ENCODE measurements at places on chromosomes 12 and 14.

DNA sequence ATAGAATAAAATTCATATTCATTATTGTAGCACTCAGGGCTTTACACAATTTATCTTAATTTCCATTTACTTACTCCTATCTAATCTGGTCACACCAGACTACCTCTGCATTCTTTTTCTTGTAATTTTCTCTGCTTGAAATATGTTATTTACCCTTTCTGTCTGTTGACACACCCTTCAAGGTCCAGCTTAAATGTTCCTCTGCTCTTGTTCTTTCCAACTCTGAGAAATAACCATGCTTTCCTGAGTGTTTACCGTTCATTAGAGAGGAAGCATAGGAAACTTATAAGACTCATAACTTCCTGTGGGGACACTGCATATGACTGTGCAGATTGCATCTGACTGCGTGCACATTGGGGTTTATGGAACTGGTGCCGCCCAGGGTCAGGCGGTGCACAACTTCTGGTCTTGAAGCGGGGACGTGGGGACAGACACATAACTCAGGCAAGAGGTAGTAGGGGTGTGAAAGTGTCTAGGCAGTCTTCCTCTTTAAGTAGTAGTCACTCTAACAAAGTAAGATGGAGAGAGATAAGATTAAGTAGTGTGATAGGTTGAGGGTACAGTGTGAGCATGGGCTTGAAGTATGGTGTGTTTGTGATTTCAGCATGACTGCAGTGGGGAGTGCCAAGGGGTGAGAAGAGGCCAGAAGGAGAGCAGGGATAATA, 42.6 kb upstream of the FOXJ2 start:
- DNase-seq, result no peak

GRCh38 chr14:95291859-95292542, 27.7 kb downstream of the CLMN start:
- peak; percentile 59 for DNase-seq

DNA sequence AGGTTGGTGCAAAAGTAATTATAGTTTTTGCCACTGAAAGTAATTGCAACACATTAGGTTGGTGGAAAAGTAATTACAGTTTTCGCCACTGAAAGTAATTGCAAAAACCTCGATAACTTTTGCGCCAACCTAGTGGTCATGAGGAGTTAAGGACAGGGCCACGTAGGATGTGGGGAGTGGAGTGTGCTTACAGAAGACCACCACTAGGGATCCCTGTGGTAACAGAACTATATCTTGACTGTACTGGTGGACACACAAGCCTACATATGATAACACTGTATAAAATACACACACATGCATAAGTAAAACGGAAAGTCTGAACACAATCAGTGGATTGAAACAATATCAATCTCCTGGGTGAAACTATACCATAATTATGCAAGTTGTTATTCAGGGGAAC, 187.4 kb upstream of the ABCD2 start:
- no peak for DNase-seq

- DNase-seq, result no peak
These were observed 55.9 kb downstream of the FERMT2 start for GRCh38 chr14:52895000-52895399.

DNA sequence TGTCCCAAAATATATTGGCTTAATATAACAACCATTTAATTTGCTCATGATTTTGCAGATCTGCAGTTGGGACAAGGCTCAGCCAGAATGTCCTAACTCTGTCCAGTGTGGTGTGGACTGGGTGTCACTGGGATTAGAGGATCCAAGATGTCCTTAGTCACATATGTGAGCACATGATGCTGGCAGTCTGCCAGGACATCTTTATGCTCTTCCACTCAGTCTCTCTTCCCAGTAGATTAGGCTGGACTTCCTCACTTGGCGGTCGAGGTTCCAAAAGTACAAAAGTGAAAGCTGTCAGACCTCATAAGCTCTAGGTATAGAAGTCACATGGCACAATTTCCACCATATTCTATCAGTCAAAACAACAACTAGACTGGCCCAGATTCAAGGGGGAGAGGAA, 167.9 kb upstream of the NTF3 start:
- DNase-seq, result no peak

- no peak for DNase-seq
These were observed 114.4 kb upstream of the TMEM233 start for GRCh38 chr12:119479121-119479561.

GRCh38 chr12:104568935-104569334, 112.2 kb downstream of the CHST11 start:
- no peak for DNase-seq

GRCh38 chr14:22508150-22508457, 80.9 kb downstream of the DAD1 start:
- DNase-seq, result no peak

GRCh38 chr12:23726646-23727045, 222.8 kb downstream of the SOX5 start:
- no peak for DNase-seq

GRCh38 chr12:132536102-132536876, 46.3 kb downstream of the FBRSL1 start:
- DNase-seq, result no peak

- no peak for DNase-seq
These were observed 30.7 kb downstream of the DAD1 start for GRCh38 chr14:22558221-22558913.

- no peak for DNase-seq
These were observed 186.7 kb upstream of the NEDD1 start for GRCh38 chr12:96720363-96720705.

DNA sequence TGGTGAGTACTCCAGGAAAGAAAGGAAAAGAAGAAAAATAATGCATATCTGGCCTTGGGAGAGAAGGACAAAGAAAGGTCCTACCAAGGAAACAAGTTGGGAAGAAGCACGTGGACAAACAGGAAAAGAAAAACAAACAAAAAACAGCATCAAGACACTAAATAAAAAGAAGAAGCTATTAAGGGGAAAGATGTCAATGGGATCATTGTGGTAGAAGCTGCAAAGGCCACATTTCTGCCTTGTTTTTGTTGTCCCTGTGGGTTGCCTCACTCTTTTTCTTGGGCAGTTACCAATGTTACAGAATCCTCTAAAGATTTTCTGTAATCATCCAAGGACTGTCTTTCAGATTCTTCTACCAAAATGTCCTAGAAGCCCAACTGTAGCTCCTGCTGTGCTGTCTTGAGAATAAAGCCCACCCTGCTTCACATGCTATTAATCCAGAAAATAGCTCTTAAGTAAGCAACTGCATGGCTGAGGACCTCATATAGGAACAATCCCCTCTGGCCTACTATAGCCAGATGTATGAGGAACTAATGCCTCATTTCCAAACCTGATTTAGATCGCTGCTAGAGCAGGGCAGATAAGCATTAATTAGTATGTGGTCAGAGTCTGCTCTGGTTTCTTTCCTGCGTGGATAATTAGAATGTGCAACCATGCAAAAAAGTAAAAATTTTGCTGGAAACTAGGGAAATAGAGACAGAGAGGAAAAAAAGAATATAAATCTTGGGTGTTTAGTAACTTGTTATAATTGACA, 10.2 kb upstream of the CPNE8 start:
- DNase-seq, result no peak

DNA sequence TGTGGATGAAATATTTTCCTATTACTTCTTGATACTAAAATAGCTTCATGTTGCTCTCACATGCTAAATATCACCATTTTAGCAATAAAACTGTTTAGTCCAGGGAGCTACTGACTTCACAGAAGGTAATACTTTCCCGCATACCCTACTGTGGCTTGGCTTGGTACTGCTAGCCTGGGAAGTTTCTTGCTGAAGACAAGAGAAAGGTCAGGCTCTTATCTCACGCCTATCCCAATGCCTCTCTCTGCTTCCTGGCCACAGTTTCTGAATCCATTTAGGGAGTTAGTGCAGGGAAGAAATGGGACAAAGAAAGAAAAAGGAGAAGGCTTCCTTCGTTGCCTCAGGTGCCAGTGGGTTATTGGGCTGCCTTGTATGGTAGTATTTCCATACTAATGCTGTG, 228.3 kb downstream of the MDGA2 start:
- no peak for DNase-seq

DNA sequence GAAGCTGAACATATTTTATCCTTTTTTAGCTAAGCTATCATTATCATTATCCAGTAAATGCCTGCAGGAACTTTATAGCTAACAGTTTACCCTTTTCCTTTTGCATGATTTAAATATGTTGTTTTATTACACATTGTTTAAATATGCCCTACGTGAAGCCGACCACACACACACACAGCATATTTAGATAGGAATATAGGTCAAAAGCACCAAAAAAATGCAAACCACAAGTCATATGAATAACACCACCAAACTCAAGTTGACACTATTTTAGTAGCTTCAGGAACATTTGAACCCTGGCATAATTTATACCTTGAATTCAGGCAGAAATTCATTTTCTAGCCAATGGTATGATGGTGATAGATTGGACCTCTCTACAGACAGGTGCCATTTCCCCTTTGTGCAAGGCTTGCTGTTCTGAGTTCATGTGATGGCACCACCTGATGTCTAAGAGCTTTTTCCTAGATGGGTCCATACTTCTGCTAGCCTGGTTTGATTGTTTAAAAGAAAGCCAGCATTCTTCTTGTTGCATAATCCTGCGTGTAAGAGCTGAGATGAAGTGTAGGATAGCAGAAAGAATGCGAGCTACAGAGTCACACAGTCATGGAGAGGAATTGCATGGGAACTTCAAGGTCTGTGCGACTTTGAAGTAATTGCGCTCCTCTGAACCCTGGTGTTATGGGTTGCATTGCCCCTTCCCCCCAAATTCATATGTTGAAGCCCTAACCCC, 454.8 kb upstream of the SOX5 start:
- DNase-seq, result no peak

GRCh38 chr12:2083561-2083960, 30.8 kb downstream of the CACNA1C start:
- peak; percentile 28 for DNase-seq

GRCh38 chr14:102593825-102594137, 1.3 kb downstream of the RCOR1 start:
- no peak for DNase-seq

- no peak for DNase-seq
These were observed 17.6 kb downstream of the BATF start for GRCh38 chr14:75539561-75540478.

- no peak for DNase-seq
These were observed 1293.7 kb downstream of the TMEM121 start for GRCh38 chr14:106820119-106820518.

DNA sequence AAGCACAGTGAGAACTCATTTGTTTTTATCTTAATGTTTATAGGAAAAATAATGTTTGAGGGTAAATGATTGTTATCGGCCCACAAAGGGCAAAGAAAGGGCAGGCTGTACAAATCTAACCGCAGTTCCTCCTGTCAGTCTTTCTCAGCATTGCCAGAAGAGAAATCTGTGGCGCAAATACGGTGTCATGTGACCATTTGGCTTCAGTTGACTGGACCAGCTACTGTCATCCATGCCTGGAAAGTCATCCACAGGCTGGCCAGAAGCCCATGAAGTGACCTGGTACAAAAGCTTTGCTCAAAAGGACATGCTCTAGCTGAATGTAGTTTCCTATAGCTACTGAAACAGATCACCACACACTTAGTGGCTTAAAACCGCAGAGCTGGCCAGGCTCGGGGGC, 43.6 kb downstream of the HCAR2 start:
- DNase-seq, result no peak

GRCh38 chr14:31307198-31307597, 99.6 kb upstream of the HECTD1 start:
- no peak for DNase-seq

- peak; percentile 6 for DNase-seq
These were observed 15.7 kb downstream of the CHPT1 start for GRCh38 chr12:101713059-101713682.

DNA sequence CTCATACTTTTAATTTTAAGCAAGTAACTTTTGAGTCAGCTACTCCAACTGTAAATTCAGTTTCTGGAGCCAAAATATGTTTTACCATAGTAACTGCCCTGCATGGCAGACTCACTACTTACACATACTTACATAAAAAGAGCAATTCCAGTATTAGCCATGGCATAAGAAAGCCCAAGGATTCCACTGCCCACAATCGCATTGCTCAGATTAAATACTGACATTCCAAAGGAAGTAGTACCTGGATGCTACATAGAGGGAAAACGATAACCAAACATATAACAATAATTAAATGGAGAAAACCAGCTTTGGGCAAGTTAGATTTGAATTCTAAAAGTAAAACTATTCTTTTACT, 2.2 kb downstream of the SLC38A2 start:
- no peak for DNase-seq

DNA sequence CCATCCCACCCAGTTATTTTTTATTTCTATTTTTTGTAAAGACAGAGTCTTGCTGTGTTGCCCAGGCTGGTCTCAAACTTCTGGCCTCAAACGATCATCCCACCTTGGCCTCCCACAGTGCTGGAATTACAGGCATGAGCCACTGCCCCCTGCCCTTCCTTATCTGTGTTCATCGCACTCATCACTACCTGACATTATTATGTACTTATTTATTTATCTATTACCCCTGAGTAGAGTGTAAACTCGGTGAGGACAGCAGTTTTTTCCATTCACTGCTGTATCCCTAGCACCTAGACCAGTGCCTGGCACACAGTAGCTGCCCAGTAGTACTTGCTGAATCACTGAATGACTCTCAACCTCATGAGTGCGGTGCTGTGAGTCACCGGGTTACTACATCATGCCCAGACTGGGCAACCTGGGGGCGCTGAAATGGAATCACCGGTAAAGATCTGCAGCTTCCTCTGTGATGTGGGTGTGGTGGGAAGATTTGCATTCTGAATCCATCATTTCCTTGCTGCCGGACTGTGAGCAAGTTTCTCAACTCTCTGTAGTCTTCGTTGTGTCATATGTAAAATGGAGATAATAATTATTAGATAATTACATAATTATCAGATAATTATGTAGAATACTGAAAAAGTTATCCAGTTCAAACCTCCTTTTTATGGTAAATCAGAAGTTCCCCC, 81.9 kb upstream of the USP44 start:
- peak; percentile 89 for DNase-seq

GRCh38 chr14:64688031-64688430, 16.2 kb upstream of the PLEKHG3 start:
- no peak for DNase-seq

GRCh38 chr12:34625116-34625515, 602.8 kb downstream of the ALG10 start:
- DNase-seq, result no peak

- DNase-seq, result no peak
These were observed 19.1 kb upstream of the DNM1L start for GRCh38 chr12:32659908-32660440.

- no peak for DNase-seq
These were observed 1067.9 kb downstream of the BCL11B start for GRCh38 chr14:98204139-98204538.

DNA sequence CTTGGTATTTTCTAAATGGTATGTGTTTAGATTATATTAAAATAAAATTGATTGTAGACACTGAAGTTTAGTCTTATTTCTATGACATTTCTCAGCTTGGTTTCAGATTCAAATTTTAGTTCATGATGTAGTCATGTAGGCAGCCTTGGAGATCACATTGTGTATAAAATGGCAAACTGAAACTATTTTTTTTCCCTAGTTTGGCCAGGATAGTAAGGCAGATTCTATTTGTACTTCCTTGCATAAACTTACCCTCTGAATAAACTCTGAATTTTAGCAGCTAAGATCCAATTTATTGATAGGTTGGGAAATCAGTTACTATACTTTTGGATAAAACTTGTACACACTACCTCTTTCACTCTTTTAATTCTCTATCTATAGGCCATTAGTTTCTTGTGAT, 30.4 kb downstream of the PAPOLA start:
- DNase-seq, result no peak

Data from foreskin fibroblast (primary cell).